Retina (tissue), 1 donor: ENCODE measurements at places on chromosomes 11 and 22.

DNA sequence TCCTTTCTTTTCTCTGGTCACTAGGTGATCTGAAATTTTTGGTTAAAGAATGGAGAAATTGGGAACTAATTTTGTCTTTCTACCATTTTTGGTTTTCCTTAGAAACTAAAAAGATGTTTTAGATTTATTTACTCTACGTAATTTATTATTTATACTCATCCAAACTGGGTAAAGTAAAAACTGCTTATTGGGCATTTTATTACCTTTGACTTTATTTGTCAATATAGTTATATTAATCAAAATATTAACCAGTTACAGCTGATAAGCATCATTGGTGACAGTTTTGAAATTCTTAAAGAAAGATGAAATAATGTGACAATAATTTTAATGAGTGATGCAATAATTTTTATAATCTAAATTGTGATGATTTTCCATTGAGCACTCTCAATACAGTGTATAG, 502.0 kb upstream of the RAG2 start:
- no peak for DNase-seq

DNA sequence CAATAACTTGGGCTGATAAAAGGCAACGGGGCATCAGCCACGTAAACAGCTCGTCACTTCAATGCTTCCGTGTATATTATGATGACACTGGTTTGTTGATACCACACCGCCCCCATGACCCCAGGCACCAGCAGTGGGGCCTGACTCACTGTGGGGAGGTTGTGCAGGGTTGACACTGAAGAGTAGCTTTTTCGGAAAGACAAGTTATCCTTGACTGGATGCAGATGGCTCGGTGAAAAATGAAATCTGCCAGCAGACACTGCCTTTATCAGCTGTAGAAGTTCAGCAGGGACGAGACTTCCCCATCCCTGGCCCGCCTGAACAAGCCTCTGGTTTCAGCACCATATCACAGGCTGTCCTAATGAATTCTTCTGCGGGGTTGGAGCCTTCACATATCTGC, 55.6 kb downstream of the WT1 start:
- no peak for DNase-seq

DNA sequence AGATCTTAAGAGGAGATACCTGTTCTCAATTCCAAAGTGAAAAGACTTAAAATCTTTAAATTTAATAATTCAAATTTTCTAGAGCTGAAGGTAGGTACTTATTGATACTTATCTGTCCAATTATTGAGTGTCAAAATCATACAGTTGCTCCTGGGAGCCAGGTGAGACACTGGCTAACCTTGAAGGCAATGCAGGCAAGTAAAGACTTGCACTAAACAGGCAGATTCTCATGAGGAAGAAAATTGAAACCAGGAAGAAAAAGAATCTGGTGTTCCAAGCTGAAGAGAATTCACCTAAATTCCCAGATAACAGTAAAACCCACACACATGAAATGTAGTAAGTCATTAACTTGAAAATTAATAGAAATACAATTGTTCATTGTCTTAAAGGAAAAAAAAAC, 30.3 kb downstream of the VSIG10L2 start:
- DNase-seq: no peak

- peak; percentile 74 for DNase-seq
Observed at GRCh38 chr22:25403811-25404471, 160.5 kb upstream of the GRK3 start.

GRCh38 chr22:20032407-20032991, 11.6 kb downstream of the TANGO2 start:
- DNase-seq: no peak

GRCh38 chr11:12061851-12062560, 48.4 kb upstream of the MICAL2 start:
- no peak for DNase-seq

GRCh38 chr11:84751371-84751770, 875.8 kb downstream of the DLG2 start:
- DNase-seq: no peak

GRCh38 chr22:30375312-30375849, 11.8 kb downstream of the RNF215 start:
- no peak for DNase-seq

- no peak for DNase-seq
Observed at GRCh38 chr11:131331546-131331945, 38.9 kb upstream of the NTM start.

DNA sequence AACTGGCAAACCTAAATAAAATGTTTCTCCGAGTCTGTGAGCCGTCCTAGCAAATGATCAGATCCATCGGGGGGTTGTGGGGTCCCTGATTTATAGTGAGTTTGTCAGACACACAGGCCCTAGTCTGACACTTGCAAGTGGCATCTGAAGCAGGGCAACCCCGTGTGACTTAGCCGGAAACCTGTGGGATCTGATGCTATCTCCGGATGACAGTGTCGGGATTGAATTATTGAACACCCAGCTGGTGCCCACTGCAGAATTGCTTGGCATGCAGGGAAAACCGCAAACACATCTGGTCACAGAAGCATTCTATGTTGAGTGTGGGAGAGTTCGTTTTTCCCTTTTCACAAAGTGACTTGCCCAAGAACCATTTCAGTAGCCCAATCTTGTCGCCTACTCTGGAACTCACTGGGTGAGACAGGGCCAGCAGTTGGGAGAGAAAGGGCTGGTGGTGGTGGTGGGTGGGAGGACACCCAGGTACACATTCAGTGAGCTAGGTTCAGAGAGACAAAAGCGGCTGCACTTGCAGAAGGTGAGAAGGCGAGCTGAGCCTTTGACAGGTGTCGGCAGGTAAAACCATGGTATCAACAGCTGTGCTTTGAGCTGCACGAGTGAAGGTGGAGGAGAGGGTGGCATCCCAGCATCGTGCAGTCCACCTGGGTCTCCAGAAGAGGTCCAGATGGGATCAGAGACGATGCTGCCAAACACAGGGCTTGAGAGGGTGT, 33.7 kb upstream of the B3GAT1 start:
- no peak for DNase-seq

DNA sequence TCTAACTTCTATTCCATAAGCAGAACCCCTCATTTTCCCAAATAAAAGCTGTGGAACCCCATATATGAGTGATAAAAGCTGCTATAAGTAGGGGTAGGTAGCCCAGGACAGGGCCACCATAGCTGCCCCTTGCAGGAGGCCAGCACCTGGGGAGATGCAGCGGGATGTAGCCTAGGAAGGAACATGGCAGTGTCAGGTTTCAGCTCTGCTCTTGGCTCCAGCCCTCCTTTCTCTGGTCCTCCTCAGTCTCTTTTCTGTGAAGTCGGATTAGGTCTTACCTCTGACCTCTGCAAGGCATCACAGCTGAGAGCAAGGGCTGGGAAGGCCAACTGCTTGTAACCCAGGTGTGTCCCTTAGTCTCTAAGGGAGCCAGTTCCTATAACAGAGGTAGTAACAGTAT, 135.6 kb downstream of the NAV2 start:
- no peak for DNase-seq

DNA sequence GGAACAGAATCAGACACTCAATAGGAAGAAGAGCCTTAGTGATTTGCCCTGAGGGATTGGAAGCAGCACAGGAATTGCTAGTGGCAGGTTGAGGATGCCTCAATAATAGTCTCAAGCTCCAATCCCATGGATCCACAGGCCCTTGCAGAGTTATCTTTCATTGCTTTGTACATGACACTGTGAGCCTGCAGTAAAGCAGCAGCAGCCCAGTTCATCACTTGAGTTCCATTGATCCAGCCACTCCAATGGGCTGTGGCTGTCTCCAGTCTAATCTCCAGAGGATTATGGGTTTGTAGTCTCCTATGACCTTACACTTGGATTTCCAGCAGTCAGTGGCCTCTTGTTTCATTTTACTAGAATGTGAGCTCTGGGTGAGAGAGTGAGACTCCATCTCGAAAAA, 45.4 kb downstream of the AAMDC start:
- DNase-seq: no peak

DNA sequence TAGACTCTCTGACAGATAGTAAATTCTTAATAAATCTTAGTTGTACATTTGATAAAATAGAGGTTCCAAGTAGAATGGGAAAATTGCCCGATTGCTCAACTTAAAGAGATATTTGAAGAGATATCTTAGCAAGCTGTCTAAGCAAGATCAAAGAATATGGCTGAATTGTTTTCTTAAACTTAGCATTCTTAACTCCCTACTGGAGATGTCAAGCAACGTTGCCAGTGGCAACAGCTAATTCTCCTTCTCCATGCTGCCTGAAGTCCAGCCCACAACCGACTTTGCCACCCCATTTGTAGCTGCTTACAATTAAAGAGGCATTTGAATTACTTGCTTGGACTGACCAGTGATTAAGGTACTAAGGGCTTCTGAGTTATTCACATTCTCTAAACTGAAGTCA, 94.4 kb downstream of the FAM181B start:
- no peak for DNase-seq

DNA sequence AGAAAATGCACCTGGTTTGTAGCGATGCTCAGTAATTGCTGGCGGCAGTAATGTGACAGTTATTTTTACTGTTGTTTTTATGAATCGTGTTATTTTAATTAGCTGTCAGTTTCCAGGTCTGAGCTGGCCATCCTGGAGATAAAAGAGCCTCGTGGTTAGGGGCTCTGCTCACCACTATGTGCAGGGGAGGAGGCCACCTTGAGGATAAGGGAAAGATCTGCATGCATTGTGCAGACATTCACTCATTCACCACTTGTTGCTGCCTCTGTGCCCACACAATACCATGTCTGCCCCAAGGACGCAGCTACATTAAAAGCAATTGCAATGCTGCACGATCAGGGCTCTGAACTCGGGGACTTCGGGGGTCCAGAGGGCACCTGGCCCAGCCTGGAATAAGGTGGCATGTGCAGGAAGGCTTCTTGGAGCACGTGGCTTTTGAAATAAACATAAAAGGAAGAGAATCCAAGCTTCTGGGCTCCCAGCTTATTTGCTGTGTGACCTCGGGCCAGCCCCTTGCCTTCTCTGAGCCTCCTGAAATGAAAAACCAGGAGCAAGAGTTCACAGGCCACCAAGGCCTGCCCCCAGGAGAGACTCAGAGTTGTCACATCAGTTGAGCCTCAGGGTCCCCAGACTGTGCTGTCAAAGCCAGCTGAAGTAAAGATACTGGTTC, 44.7 kb upstream of the SHISAL1 start:
- DNase-seq: no peak

GRCh38 chr11:65546217-65546958, 11.8 kb downstream of the LTBP3 start:
- DNase-seq: peak; percentile 61

DNA sequence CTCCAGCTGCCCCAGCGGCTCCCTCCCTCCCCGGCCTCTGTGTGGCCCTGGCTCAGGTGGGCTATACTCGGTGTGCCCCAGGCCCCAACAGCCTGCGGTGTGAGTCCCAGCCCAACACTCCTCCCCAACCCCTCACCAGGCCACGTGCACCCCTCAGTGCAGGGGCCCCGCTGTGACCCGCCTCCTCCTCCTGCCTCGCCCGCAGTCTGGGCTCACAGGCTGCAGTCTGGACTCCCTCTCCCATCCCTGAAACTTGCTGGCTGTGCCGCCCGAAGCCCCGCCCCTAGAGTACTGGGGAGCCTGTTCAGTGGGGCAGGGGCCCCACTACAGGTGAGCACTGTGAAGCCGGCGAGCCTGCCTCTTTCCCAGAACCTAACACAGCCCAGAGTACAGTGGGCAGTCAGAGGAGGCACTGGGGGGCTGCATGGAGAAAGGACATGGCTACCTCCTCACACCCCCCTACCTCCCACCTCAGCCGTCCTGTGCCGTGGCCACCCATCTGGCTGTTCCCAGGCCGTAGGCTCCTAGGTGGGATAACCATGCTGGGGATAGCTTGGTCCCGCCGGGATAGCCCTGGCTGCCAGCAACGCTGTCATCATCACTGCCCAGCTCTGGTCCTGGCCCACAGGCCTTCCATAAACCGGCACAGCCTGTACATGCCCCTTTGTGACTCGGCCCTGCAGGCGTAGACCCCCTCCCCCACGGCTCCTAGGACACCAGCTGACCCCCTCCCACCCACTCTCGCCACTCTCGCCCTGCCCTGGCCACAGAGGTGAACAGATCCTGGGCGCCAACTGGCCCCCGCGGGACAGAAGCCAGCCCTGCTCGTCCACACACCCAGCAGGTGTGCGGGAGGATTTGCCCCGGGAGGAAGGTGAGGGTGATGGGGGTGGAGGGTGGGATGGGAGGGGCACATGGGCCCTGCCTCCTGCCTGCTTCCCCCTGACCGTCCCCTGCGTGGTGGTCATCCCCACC, 29.7 kb downstream of the CELSR1 start:
- DNase-seq: peak; percentile 42

- DNase-seq: no peak
Observed at GRCh38 chr22:46320716-46321386, 14.7 kb upstream of the TRMU start.

GRCh38 chr11:1196516-1197391, 26.1 kb upstream of the MUC5B start:
- no peak for DNase-seq

DNA sequence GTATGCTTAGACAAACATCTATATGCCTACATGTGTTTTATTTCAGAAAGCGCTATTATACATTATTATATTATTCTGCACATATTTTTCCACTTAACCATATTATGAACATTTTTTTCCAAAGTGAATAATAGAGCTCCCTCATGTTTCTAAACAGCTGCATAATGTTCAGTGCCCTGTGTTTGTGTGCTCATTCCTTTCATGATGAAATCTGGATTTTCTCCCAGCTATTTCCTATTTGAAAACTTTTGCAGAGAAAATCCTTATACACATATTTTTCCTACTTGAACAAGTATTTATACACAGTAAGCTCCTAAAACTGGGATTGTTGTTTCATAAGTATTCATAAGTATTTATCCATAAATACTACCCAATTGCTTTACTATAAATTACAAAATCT, 18.1 kb upstream of the RFPL2 start:
- DNase-seq: no peak

DNA sequence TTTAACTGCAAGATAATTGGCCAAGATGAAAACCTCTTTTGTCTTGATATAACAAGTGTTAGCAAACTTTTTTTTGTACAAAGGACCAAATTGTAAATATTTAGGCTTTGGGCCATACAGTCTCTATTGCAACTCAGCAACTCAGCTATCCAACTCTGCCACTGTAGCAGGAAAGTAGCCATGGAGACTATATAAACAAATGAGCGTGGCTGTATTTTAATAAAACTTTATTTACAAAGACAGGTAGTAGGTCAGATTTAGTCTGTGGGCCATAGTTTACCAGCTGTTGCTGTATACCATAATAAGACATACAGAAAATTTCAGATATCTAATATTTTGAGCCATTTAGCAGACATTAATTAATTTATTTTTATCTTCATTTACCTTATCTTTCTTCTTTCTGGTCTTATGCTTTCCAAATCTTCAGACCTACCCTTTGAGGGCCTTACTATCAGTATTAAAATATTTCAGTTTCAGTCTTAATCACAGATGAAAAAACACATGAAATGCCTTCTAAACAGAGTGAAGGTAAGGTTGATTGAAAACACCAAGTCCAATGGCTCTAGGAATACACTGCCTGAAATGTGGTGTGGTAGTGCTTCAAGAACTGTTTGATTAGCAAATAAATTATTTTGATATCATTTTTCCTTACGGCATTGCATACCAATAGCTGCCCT, 256.9 kb upstream of the CTSC start:
- DNase-seq: no peak

- DNase-seq: no peak
Observed at GRCh38 chr11:1752907-1753228, 2.5 kb upstream of the IFITM10 start.
